Stimulated activated CD8-positive, alpha-beta memory T cell treated with anti-CD3 and anti-CD28 coated beads, Interleukin-15, amount 100 ng/mL, for 48 hours (primary cell): ENCODE measurements at places on chromosomes 13 and 19.

- no peak for DNase-seq
These were observed 1.6 kb downstream of the WDR88 start for GRCh38 chr19:33133438-33134031.

GRCh38 chr19:31527443-31527842 lies 178.2 kb upstream of the TSHZ3 start:
- DNase-seq: no peak

- DNase-seq: no peak
These were observed 25.3 kb downstream of the TRPM4 start for GRCh38 chr19:49182848-49183375.

- DNase-seq: no peak
These were observed 35.0 kb upstream of the OLFM2 start for GRCh38 chr19:9971166-9971897.

GRCh38 chr19:46502891-46503290 lies 7.2 kb upstream of the PNMA8B start:
- DNase-seq: no peak

- DNase-seq: no peak
These were observed 40.8 kb upstream of the TPP2 start for GRCh38 chr13:102555914-102556553.

DNA sequence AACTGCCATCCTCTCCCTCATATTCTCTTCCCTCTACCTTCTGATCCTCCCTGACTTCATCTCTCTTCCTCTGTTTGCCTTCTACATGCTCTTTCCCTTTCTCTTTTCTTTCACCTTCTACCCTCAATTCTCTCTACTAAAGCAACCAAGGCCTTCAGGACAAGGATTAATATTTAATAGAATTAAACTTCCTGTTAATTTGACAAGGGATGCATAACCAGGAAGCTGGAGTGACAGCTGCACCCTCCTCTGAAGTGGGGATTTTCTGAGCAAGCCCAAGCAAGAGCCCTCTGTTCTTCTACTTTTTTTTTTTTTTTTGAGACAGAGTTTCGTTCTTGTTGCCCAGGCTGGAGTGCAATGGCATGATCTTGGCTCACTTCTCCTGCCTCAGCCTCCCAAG lies 63.4 kb upstream of the MED4 start:
- DNase-seq: no peak

DNA sequence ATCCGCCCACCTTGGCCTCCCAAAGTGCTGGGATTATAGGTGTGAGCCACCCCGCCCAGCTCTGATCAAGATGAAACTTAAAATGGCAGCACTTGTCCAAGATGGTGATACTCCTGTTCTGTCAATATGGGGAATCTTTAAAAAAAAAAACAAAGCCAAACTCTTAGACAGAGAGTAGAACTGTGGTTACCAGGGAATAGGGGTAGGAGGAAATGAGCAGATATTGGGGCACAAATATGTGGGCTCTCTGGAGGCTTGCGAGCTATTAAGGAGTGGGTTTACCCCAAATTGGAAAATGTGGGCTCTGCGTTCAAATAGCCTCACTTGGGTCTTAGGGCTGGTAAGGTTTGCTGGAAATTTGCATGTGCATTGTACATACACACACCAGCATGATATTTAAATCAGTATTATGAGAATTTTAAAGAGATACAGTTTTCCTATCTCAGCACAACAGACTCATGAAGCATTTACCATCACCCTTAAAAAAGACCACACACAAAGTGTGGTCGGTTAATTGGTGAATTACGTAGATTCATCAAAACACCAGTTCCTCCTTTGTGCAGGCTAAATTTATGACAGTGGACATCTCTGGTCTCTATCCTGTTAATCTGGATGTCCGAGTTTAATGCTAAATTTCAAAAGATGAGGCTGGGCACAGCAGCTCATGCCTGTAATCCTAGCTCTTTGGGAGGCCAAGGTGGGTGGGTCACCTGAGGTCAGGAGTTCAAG lies 11.3 kb downstream of the CD70 start:
- DNase-seq: no peak

DNA sequence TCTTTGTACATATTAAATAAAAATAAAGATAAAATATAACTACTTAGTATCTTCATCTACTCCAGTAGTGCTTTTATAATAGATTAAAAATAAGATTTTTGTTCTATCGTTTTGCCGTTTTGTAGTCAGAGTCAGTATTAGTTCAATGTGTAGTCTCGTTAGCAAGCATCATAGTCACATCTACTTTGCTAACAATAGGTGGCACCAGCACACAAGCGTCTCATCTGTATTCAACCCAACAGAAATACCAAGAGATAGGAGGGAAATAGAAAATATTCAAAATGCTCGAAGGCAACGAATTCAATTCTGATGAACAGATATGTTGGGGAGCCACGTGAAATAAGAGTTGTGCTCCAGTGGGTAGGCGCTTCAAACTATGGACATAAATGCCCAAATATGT lies 21.4 kb upstream of the MICU2 start:
- DNase-seq: no peak

DNA sequence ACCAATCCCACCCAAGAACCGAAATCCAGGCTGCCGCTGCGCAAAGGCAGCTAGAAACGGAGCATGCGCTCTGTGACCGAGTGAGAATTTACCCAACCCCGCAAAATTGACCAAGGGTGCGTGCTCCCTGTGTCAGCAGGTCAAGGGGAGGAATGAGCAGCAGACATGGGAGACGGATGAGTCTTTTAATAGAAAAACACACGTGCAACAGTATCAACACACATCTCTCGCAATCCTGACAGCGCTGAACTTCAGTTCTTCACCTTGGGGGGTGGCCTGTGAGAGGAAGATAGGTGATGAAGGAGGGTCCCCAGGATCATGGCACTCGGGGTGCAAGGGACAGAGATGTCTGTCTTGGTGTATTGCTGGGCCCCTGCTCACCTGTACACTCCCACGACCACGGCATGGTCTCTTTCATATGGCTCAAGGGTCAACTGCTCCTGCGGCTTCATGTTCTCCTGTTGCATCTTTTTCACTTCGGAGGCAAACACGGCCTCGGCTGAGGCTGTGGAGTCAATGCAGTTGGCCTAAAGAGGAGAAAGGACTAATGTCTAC lies 402 bp upstream of the DYRK1B start:
- DNase-seq: no peak

DNA sequence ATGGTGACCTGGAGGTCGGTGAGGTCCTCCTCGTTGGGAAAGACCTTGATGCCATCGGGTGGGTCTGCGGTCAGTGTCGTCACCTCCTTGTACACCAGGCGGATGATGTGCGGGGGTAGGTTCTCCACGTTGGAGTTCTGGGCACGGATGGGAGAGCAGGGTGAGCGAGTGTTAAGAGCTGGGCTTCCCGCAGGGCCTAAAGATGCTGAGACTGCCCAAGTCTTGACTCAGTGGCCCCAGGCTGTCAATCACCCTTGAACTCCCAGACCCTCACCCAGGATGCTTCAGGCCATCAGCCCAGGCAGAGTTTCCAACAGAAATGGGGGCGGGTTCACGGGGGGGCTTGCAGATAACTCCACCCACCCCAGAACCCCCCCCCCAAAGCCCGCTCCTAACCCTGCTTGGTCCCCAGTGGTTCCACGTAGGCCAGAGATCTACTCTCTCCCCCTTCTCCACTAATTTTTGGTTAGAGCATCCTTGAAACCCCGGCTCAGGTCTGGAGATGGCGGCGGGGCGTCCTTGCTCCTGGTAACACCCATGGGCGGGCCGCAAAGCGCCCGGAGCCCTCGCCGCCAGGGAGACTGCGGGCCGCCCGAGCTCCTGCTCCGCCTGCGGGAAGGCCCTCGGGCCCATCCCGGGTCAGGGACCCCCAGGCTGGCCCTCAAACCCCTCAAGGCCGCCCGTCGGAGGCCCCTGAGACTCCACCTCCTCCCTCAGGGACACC lies 600 bp downstream of the UBE2S start:
- no peak for DNase-seq

- DNase-seq: no peak
These were observed 36.7 kb downstream of the CAPN12 start for GRCh38 chr19:38707512-38708114.

GRCh38 chr13:43005460-43006236 lies 13.6 kb upstream of the EPSTI1 start:
- DNase-seq: no peak

DNA sequence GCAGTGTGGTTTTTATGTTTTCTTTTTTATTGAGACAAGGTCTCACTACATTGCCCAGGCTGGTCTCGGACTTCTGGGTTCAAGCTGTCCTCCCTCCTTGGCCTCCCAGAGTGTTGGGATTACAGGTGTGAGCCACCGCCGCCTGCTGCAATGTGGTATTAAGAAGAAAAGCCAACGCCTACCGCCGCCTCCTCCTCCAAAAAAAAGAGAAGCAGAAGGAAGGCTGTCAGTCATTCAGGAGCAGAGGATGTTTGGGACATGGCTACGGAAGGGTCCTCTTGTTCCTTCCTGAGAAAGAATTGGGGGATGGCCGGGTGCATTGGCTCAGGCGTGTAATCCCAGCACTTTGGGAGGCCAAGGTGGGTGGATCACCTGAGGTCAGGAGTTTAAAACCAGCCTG lies 1.2 kb downstream of the PPP1R37 start:
- no peak for DNase-seq

DNA sequence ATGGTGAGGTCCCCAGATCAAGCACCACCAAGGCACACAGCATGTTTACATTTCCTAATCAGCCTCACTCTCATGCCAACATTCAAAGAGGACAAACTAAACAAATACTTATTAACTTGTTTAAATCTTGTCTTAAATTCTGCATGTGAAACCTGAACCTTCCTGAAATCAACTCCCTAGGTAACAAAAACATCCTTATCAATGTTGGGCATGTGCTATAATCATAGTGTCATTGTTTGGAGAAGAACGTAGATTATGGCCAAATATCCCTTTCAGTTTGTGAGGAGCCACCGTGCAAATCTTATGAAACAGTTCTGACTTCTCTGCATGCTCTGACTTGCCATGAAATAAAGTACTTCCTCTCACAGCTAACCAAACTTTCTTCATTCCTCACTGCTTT lies 123.8 kb downstream of the NDFIP2 start:
- no peak for DNase-seq

DNA sequence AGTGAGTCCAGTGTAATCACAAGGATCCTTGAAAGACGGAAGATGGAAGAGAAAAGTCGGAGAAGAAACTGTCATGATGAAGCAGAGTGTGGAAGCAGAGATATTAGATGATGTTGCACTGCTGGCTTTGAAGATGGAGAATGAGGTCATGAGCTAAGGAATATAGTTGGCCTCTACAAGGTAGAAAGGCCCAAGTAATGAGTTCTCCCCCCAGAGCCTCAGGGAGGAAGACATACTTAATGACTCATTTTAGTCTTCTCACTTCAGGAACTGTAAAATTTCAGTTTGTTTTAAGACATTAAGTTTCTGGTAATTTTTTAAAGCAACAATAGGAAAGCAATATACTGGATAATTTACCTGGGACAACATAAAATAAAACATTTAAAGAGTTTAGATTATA lies 1331.5 kb upstream of the PCDH20 start:
- DNase-seq: no peak

- DNase-seq: no peak
These were observed 4.5 kb upstream of the ADAMTS10 start for GRCh38 chr19:8615024-8615423.

- no peak for DNase-seq
These were observed 136.1 kb upstream of the IRS2 start for GRCh38 chr13:109922518-109922917.

DNA sequence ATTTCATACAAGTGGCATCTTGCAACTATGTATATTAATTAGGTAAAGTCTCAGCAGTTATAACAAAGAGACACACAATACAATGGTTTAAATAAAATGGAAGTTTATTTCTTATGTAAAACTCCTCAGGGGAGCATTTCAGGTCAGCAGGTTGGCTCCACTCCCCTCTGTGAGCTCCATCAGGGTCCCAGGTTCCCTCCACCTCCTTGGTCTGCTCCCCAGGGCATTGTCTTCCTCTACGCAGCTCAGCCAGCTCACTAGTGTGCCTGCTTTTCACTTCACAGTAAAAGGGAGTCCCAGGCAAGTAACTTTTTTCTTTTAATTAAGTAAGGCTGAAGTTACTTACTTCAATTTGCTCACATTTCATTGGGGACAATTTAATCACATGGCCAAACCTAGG lies 135.3 kb upstream of the FNDC3A start:
- DNase-seq: no peak

GRCh38 chr19:35177377-35178274 lies 23.1 kb downstream of the FXYD5 start:
- no peak for DNase-seq

DNA sequence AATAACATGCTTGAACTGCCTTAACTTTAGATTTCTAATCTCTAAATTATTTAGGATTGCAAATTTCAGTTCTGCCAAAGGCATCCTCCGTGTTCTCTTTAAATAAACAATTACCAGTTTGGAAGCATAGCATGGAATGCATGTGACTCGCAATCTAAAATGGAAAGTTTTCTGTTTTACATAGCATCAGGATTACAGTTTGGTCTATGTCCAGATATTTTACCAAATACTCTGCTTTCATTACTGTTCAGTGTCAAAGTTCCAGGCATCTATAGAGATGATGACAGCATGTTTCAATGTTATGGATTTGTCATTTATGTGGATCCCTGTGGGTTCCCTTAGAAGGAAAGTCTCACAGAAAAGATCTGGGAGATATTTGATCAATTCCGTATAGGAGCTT lies 16.8 kb downstream of the FLT1 start:
- DNase-seq: no peak

DNA sequence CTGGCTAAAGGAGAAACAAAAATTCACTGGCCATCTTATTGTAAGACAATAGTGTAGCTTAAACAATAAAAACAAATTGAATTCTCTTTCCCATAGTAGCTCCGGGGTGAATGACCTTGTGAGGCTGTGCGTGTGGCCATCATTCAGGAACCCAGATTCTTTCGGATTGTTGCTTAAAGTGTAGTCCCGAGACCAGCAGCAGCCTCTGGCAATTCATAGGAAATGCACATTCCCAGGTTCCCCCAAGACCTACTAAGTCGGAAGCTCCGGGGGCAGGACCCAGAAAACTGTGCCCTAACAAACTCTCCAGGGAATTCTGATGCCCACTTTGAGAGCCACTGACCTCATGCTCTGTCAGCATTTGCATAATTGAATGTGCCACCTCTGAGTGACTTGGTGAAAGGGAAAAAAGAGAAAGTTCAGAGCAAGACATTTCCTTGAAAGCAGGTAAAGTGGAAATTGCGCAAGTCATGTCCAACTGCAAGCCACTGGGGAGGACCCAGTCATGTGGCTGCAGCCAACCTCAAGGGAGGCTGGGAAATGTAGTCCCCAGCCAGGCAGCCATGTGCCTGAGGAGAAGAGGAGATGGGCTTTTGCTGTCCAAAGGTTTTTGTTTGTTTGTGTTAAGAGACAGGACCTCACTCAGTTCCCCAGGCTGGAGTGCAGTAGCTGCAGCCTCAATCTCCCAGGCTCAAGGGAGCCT lies 50.7 kb upstream of the PNMA8B start:
- DNase-seq: no peak

- DNase-seq: no peak
These were observed 2480.8 kb downstream of the PCDH9 start for GRCh38 chr13:64749301-64749700.

- no peak for DNase-seq
These were observed 7.0 kb downstream of the HIF3A start for GRCh38 chr19:46303691-46304397.

- no peak for DNase-seq
These were observed 937 bp downstream of the ZNF841 start for GRCh38 chr19:52094526-52095130.

- no peak for DNase-seq
These were observed 144.5 kb downstream of the RGCC start for GRCh38 chr13:41601718-41602445.
